HuH-7.5 (cell line): ENCODE measurements at places on chromosomes 6 and 20.

- no peak for DNase-seq
Measured at GRCh38 chr6:133891927-133892812, 3.3 kb downstream of the TCF21 start.

DNA sequence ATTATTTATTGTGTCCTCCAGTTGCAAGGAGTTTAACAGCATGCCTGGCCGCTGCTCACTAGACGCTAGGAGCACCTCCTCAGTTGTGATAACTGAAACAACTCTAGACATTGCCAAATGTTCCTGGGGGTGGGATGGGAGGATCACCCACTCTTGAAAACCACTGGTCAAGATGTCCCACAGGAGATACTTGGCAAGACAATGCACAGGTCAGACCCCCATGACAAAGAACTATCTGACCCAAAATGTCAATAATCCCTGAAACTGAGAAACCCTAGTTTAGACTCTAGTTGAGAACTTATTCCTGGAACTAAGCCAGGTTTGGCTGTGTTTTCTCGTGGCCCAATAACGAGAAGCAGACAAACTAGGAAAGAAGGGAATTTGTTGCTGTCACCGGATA, 9.5 kb upstream of the FKBPL start:
- DNase-seq = no peak

GRCh38 chr20:49106328-49106727, 60.2 kb downstream of the CSE1L start:
- no peak for DNase-seq

DNA sequence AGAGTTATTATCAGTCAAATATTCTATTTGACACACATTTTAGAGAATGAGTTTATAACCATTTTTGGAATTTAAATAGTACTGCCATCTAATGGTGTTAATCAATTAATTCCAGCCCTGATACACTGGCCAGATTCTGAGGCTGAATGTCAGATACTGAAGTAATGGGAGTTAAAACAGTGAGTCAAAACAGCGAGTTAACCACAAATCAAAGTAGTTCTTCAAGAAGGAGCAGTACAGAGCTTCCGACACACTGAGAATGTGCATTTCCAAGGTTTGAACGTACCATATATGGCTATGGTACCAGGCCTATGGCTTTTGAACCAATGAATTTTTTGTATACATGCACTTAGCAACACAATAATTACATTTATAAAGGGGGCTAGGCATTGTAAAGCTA, 11.3 kb upstream of the CEP43 start:
- DNase-seq = no peak

DNA sequence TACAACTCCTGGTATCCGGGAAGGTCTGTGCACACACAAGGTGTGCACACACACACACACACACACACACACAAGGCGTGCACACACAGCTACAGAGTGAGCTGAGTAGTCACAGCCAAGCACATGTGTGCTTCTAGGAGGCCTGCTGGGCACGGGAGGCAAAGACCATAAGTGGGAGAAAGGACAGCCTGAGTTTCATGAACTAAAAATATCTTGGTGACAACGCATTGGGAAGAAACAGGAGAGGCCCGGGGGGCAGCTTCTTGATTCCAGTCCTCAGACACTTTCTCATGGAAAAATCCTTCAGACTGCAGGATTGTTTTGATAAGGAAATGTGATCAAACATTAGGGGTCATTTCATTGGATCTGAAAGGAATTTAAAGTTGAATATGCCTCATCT, 2.6 kb downstream of the TRAF3IP2 start:
- no peak for DNase-seq

- no peak for DNase-seq
Measured at GRCh38 chr20:62738025-62738881, 29.6 kb downstream of the NTSR1 start.

- no peak for DNase-seq
Measured at GRCh38 chr6:71531006-71531405, 242.4 kb downstream of the OGFRL1 start.
